ENCODE measurements at places on chromosomes 2 and 18.

DNA sequence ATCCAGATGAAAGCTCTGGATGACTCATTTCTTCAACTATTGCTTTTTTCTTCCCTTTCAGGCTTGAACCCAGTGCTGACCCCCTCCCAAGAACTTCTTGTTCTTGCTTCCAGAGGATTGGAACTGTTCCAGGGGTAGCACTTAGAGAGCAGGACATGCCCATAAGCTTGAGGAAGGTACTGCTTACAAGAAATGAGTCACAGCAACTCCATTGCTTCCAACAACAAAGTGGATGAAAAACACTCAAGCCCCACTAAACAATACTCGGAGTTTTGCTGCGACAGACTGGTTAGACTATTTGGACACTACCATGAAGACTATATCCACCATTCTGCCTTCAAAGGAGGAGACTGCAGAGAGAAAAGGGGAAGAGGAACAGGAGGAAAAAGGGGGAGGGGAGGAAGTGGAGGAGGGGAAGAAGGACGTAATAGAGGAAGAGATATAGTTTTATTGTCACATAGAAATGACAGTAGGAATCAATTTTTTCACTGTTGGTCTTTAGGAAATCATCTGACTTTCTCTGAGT lies 1.6 kb upstream of the EPC2 start:
- DNase-seq: no peak

- no peak for DNase-seq
Measured at GRCh38 chr18:48026216-48026615, 95.8 kb upstream of the SMAD2 start.

- DNase-seq: no peak
Measured at GRCh38 chr2:38178119-38178518, 102.2 kb upstream of the CYP1B1 start.

DNA sequence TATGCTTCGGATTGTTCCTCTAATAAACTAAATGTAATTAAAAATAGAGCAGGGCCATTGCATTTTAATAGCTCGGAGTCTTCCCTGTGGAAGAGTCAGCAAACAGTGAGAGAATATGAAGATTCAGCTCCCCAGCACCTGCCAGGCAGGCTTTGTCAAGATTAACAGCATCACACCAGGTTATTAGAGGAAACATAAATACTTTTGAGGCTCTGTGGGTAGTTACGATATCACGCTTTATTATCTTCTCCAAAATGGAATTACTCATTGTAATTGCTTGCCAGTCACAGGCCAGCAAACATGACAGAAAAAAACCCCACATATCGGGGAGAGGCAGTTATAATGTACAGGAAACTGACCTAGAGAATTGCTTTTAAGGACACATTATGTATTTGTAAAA lies 303.9 kb downstream of the CPS1 start:
- peak; percentile 29 for DNase-seq

DNA sequence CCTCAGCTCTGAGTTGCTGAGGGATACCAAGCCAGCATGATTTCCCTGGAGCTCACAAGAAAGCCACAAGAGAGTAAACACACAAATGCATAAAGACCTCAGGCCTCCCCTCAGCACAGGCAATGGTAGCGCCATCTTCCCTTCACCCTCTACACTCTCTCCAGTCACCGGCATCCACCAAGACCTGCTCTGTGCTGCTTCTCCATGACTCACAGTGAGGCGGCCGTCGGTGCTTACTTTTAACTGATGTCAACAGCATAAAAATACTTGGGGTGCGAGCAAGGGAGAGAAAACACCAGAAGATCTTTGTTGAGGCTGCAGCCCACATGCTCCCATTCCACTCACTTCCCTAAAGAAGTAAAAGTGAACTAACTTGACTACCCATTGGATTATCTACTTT lies 46.7 kb downstream of the L3MBTL4 start:
- DNase-seq: no peak

GRCh38 chr2:72765997-72766609 lies 59.7 kb downstream of the EXOC6B start:
- no peak for DNase-seq

DNA sequence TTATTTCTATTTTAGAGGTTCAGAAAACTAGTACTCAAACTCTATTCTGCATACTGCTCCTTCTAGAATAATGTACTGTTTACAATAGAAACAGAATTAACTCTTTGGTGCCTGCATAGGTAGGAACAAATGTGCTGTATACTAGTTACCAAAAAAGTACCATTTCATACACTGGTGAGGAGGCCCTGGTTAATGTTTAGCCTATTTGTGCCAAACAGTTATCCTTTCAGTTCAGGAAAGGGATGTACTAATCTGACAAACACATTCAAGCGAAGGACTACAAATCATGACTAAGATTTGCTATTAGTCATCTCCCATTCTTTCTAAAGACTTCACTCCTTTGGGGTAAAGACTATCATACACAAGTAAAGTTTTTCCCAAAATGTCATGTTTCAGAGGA lies 47.4 kb downstream of the EXOC6B start:
- no peak for DNase-seq

GRCh38 chr2:109352898-109353689 lies 224.1 kb downstream of the SH3RF3 start:
- DNase-seq: no peak

GRCh38 chr2:236794176-236794957 lies 224.7 kb downstream of the ACKR3 start:
- DNase-seq: peak; percentile 66

GRCh38 chr18:2979871-2980790 lies 32.8 kb downstream of the LPIN2 start:
- DNase-seq: no peak

DNA sequence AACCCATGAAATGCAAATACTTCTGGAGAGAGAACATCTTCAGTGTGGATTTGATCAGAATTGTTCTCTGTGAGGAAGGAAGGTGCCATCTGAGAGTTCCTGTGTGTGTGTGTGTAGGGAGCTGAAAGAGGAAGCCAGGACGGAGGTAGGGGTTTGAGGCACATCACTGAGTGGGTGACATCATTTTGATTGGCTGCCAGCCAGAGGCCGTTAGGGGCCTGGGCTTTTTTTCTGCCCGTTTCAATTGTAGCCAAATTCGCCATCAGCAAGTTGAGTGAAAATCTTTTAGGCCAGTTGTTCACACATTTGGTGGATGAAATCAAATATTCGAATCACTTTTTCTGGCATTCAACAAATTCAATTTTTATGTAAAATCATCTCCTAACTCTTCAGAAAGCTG lies 48.9 kb downstream of the TSN start:
- DNase-seq: peak; percentile 64

DNA sequence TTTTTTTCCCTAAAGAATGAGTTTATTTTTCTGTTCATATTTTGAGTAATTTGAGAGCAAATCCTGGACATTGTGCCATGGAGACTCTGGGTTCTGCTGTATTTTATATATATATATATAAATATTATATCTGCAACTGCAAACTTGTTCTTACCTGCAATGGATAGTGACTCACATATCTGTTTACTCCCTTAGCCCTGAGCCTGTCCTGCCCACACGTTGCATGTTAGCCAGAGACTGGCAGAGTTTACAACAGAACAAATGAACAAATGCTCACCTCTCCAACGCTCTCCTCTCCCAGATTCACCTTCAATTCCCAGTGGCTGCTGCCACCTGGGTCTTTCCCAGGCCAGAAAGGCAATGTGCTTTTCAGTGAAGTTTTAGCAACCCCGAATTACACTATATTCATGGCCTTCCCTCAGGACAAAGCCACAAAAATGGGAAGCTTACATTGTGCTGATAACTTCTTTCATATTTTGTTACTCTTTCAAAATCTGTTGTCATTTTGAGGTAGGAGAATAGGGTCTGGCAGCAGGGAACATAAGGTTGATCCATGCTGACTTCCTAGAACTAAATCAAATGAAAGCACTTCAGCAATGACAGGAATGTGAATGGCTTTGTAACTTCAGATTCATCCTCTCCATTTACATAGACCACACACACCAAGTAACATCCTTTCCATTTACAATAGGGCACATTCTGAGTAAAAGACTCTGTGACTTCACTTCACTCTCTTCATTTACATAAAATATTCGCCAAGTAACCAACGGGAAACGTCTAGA lies 105.4 kb upstream of the FAM110C start:
- no peak for DNase-seq

- DNase-seq: no peak
Measured at GRCh38 chr18:55247032-55247431, 287.8 kb upstream of the CCDC68 start.

GRCh38 chr18:10230072-10230471 lies 224.4 kb upstream of the APCDD1 start:
- no peak for DNase-seq

DNA sequence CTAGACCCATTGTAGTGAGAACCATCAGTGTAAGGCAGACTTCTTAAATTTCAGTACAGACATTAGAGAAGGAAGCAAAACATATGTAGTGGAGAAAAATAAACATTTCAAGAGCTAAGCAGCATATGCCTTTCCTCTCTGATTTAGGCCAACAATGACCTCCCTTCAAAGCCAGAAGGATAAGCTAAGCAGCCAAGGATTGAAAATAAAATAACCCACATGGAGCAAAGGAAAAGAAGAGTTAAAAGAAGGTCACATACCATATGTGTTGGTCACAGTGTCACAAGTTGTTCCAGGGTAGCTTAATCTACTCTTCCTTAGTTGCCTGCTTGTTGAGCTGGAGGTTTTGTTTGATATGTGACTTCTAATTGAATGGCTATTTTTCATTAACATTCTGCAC lies 15.6 kb upstream of the LAMA1 start:
- no peak for DNase-seq

DNA sequence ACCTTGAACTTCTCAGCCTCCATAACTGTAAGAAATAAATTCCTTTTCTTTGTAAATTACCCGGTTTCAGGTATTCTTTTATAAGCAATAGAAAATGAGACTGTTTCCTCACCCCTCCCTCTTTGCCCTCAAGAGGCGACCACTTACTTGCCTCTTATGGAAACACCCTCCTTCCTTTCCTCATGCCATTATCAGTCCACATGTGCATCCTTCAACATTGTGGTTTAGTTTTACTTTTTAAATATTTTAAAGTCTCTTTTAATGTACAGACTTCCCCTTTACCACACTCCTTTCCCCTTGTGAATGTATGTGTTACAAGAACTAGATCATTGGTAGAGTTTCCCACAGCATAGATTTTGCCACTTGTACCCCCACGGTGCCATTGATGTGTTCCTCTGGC lies 202.4 kb upstream of the SIX2 start:
- no peak for DNase-seq

DNA sequence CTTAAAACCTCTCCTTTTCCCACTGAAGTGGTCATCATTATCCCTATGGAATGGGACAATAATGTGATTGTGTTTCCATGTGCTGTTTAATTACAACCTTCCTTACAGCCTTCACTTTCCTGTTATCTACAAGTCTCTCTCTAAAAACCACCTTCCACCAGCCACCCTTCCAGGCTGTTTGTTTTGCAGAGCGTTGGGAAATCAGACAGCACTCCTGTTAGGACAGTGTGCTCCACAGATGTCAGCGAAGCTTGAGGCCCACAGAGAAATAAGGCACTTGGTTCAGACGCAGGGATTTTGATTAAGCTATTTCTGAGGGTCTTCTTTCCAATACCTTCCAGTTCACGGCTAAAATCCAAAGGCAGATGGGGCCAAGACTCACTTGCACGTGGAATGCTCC lies 32.3 kb upstream of the ASPRV1 start:
- DNase-seq: no peak

DNA sequence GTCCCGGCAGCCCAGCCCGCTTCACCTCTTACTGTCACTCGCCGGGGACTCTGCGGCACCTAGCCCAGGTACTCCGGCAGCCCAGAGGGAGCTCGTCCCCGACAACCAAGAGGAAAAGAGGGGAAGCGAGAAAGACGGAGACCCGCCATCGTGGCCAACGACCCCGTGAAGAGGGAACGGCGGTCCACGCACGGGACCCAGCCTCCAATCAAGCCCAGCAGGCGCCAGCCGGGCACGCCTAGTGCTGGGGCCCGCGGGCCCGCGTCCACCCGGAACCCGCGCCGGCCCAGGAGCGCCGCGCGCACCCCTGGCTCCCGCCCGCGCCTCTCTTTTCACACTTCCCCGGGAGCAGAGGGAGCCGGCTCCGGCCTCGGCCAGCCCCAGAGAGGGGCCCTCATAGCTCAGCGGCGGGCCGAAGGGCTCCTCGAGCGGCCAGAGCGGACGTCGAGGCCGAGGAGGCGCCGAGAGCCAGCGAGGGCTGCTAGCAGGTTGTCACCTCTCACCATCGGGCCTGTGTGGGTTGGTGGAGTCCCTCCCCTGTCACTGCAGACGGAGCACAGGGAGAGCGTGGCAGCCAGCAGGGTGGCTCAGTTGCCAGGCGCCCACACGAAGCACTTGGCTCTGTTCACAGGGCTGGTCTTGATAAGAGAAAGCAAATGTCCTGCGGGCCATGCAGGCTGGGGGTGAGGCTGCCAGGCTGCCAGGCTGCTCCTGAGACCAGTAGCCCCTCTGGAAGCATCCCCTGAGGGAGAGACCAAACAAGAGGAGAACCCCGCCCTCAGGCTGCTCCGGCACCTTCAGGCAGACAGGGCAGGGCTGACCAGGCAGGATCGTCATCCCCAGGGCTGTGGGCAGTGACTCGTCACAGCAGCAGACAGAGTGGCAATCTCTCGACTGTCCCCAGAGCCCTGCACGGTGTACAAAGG lies 36.9 kb upstream of the KLF11 start:
- DNase-seq: peak; percentile 45

DNA sequence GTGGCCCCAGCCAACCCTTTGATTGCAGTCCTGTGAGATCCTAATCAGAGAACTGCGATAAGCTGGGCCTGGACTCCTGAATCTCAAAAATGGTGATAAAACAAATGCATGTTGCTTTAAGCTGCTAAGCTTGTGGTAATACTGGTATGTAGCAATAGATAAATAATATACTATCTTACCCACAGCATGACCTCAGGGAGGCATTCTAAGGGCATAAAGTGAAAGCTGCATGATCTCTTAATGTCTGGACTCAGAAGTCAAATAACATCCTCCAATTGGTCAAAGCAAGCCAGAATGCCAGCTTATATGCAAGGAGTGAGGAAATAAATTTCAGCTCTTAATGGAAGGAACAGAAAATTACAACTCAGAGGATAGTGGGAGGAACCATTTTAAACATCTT lies 246.1 kb downstream of the FSIP2 start:
- no peak for DNase-seq

DNA sequence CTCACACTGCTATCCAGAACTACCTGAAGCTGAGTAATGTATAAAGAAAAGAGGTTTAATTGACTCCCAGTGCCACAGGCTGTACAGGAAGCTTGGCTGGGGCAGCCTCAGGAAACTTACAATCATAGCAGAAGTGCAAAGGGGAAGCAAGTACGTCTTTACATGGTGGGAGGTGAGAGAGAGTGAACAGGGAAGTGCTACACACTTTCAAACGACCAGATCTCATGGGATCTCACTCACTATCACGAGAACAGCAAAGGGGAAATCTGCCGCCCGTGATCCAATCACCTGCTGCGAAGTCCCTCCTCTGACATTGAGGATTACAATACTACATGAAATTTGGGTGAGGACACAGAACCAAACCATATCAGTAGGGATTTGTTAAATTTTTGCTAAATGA lies 150.4 kb upstream of the NXPH2 start:
- DNase-seq: no peak

DNA sequence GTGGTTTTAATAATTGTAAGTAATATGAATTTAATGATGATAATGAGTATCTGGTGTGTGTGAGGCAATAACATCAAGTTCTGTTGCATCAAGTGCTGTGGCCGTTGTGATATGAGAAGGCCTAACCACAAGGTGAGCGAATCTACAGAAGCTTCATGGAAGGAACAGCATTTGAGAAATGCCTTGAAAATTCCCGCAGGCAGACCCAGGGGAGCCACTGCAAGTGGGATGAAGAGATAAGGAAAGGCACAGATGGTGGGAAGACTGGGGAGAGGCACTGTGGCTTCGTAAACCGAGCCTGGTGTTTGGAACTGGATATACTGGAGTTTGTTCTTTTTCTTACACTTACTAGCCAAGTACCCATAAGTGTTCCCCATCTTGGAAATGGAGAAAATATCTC lies 357.5 kb downstream of the PTPRM start:
- no peak for DNase-seq

All from NCI-H774 (cell line).